HT1080 (cell line): ENCODE measurements at places on chromosomes 1 and 21.
A peak's percentile ranks its signal among the peaks of the same experiment; 100 is the strongest.

DNA sequence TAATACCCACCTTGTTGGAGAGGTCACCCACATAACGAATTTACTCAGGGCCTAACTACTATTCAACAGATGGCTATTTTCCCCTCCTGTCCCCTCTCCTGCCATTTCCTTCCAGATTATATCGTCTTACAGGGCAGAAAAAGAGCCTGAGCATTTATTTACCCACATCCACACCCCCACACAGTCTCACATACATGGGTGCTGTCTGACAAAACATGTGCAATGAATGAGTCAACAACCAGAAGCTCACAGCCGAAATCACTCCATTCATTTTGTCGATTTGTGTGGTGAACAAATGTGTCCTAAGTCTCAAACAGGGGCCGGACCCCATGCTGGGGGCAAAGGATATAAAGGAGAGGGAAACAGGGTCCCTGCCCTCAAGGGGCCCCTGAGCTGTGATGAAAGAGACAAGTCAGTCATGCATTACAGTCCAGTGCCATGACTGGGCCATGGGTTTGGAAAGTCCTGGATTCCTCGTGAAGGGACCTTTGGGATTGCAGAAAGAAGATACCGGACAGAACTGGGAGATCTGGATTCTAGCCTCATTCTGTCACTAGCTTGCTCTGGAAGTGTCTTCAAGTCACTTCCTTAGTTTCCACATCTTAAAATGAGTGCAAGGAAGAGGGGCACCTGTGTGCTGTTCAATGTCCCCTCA lies 16.4 kb upstream of the ZNF683 start:
- DNase-seq, result no peak

DNA sequence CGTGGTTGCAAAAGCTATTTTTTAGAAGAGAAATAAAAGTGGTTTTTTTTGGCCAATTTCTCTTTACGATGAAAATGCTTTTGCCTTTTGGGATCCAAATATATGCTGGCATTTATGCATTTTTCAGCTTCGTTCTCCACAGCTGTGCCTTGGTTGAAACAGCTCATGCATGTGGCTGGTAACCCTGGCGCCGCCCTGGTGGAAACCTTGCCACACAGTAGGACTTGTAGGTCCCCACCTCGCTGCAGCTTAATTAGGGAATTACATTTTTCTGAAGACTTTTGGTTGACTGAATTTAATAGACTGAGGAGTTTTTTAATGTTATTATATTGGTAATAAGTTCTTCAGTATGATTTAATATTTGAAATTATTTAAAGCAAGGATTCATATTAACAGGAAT lies 12.7 kb upstream of the PCP4 start:
- no peak for DNase-seq

DNA sequence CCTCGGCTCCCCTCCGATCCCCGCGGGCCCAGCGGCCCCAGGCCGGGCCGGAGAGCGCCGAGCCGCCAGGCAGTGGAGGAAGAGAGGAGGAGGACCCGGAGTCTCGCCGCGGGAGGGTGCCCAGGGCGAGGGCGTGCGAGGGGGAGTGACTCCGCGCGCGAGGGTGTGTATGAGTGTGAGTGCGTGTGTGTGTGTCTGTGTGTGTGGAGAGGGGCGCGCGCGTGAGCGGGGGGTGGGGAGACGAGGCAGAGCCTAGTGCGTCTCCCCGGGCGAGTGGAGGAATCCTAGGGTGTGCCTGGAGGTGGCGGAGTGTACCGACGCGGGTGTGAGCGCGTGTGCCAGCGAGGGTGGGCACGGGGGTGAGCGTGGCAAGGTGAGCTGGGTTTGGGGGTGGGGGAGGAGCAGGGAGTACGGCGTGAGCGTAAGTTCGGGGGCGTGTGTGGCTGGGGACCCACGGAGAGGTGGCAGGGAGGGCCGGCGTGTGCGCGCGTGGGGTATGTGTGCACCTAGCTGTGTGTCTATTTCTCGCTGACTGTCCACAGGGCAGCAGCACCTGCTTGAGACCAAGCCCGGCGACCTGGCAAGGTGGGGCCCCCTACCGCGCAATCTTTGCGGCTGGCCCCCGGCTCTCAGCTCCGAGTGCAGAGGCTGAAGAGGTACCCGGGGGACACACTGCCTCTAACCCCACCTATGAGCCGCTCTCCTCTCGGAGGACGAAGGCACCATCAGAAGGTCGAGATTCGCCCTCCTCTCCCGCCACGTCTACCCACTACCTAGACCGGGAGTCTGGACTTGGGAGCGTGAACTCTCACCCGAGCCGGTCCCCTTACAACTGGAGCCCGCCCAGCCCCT lies 784 bp upstream of the KCND3 start:
- no peak for DNase-seq

DNA sequence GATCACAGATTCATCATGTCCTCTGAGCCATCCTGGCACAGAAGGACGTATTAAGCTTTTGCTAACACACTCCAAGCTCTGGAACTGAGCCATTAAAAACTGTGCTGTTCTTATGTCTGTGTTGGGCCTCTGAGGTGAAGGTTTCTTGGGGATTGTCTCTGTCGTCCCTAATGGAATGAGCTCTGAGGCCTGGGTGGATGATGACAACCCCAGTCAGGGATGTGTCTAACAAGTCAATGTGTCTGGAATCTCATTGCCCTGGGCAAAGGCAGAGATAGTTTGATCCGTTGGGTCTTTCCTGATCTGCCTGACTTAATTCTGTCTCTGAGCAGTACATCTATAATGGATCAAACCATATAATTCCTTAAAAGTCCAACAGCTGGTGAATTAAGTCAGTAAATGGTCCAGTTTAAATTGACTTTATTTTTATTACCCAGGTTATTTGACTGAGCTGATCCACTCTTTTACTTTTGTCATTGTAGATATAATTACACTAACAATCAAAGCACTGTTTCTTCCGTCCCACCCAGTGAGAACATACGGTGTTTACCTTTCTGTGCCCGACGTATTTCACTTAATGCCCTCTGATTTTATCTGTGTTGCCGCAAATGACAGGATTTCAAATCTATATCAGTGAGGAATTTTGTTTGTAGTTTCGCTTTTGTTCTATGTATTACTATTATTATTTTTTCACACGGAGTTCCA lies 38.8 kb upstream of the OR2B11 start:
- DNase-seq, result no peak

- no peak for DNase-seq
These were observed 45.1 kb downstream of the TMEM51 start for GRCh38 chr1:15198684-15199083.

- DNase-seq, result no peak
These were observed 8.2 kb downstream of the ZNF692 start for GRCh38 chr1:248850536-248851251.

- DNase-seq, result peak; percentile 35
These were observed 20.5 kb upstream of the SMYD3 start for GRCh38 chr1:246527402-246528088.

- DNase-seq, result no peak
These were observed 214.2 kb upstream of the CACYBP start for GRCh38 chr1:174785510-174785909.

- DNase-seq, result no peak
These were observed 56.5 kb upstream of the BMP8A start for GRCh38 chr1:39434797-39435395.

DNA sequence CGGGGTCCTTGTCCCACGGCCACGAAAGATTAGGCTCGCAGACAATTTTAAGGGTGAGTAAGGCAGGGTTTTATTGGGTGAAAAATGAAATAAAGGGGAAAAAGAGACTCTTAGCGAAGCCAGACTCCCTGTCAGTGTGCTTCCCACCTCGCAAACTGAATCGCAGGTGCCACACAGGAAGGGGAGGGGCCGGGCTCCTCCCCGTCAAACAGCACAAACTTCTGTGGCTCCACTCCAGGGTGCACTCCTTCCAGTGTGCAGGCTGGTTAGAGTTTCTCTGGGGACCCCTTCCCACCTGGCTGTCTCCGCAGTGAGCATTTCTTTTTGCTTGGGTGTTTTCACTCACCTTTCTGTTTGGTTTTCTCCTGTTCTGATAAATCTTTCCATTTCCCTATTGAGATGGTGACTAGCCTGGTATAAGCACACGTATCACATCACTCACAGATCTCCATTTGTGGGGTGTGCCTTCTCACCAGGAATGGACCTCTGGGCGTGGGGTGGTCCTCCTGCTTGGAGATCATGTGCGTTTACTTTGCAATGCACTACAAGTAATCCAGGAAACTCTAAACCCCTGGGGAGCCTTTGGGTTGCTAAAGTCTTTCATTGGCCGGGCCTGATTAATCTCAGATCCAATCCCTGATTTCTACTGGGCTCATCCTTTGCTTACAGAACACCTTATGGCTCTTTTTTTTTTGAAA lies 37.6 kb upstream of the GALNT2 start:
- no peak for DNase-seq

- DNase-seq, result no peak
These were observed 47.2 kb upstream of the PRMT6 start for GRCh38 chr1:107009281-107009680.

DNA sequence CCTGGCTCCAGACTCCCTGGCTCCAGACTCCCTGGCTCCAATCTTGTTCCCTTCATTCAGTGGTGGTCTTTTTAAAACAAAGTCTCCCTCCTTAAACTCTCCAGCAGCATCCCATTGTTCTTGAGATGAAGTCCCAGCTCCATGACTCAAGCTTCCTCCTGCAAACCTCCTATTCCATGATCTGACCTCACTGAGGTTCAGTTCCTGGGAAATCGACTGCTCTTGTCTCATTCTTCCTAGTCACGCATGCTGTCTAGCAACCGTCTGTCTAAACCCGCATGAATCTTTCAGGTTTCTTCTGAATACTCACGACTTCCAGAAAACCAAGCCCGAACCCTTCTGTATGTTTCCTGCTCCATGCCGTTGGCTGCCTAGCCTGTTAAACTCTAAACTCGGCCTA lies 91.9 kb downstream of the RAVER2 start:
- no peak for DNase-seq

DNA sequence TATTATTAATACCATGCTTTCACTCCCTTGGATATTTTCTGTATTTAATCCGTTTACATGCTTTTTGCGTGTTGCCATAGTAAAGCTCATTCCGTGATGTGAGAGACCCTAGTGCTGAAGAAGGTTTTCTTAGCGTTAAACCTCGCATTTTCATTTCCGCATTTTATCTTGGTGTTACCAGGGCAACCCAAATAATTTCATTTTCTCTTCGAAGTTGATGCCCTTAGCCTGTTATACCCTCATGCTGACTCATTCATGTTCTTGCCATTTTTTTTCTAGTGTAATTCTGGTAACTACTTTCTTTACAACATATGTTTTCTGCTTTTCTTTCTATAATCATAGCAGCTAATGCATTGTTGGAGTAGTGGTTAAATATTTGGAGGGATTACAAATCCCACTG lies 37.2 kb downstream of the LRRC8C start:
- no peak for DNase-seq

GRCh38 chr1:11657654-11658053 lies 3.0 kb downstream of the FBXO44 start:
- no peak for DNase-seq
